ENCODE measurements at places on chromosomes 7 and 10. TPM values are rescaled to one million over a fixed set of nuclear protein-coding genes. Genes with fewer than 3 reads are reported as not detected.

The GDF2 gene
- not detected for total RNA-seq

The ADGRA1 gene
- total RNA-seq = not detected

The OTUD1 gene
- 4.5 TPM for total RNA-seq

The SPDYE2 gene
- total RNA-seq = not detected

The ETV1 gene
- 42.8 TPM for total RNA-seq

The EPHA1 gene
- total RNA-seq = not detected

The GPC2 gene
- 0.99 TPM for total RNA-seq

The CYP3A7 gene
- not detected for total RNA-seq

The RAMP3 gene
- not detected for total RNA-seq

The SOSTDC1 gene
- not detected for total RNA-seq

The CRYGN gene
- 0.13 TPM for total RNA-seq

The MSMB gene
- total RNA-seq = not detected

The ANKRD7 gene
- total RNA-seq = 0.26 TPM

The NPTX2 gene
- 9.9 TPM for total RNA-seq

The NACAD gene
- total RNA-seq = 0.53 TPM

The SCART1 gene
- 3.3 TPM for total RNA-seq

The NXPH1 gene
- total RNA-seq = not detected
